ENCODE measurements at places on chromosomes 16 and 17.
A peak's percentile ranks its signal among the peaks of the same experiment; 100 is the strongest.

DNA sequence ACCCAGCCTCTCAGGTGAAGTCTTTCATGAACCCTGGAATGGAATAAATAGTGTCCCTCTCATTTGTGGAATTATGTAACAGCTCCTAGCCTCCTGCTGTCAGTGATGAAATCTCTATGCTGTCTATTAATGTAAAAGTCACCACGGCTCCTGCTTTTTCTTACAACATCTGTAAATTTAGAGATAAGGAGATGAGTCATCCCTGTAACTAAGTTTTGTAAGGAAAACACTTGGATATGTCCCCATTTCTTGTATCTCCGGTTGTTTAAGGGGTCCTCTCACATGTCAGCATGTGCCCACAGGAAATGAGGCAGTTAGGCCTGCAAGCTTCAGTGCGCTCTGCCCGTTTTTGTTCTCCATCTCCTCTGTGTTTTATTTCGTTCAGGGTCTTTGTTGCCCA, 2.8 kb upstream of the NAT9 start:
- no peak overlapping the region for H3K4me3 ChIP-seq
- no peak overlapping the region for H3K27ac ChIP-seq
- no peaks in the 10 kb centered on the region for H3K27me3 ChIP-seq
- peaks cover 33% of the 10 kb centered on the region for H3K4me1 ChIP-seq
- no peak for DNase-seq
- peaks cover 7% of the 10 kb centered on the region for H3K36me3 ChIP-seq

- no peaks in the 10 kb centered on the region for H3K36me3 ChIP-seq
- DNase-seq = peak; percentile 26
- H3K27me3 ChIP-seq = peaks cover 38% of the 10 kb centered on the region
- H3K4me3 ChIP-seq = no peak overlapping the region
- H3K27ac ChIP-seq = no peak overlapping the region
Observed at GRCh38 chr17:8960325-8961140, 5.0 kb downstream of the PIK3R5 start.

DNA sequence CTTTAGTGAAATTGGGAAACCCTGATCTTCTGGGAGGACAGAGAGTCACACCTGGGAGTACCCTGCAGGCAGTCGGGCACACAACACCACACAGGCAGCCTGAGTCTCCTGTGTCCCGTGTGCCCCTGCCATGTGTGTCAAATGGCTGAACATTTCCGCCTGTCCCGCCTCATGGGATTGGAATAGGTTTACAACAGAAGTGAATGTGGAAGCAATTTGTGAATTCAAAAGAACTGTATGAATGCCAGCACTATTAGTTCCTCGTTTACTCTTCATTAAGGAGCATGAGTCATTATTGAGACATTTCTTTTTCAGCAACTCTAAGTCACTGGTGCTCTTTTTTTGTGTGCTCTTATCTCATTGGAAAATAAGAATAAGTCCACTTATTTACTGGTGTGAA, 226.5 kb downstream of the PMP22 start:
- no peaks in the 10 kb centered on the region for H3K36me3 ChIP-seq
- H3K27me3 ChIP-seq = peaks cover 5% of the 10 kb centered on the region
- no peak for DNase-seq
- H3K27ac ChIP-seq = no peak overlapping the region
- peaks cover 16% of the 10 kb centered on the region for H3K4me1 ChIP-seq
- no peak overlapping the region for H3K4me3 ChIP-seq

DNA sequence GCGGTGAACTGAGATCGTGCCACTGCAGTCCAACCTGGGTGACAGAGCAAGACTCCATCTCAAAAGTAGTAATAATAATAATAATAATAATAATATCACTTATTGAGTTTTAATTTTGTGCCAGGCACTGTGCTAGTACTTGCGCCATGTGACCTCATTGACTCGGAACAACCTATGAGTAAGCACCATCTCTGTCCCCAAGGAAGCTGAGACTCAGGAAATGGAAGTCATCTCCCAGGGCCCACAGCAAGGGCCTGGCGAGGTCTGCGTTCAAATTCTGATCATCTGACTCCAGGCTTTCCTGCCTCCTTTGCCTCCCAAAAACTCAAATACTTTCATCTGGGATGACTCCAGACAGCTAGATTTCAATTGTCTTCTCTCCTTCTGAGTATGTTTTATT, 162.9 kb downstream of the SEC14L1 start:
- H3K27me3 ChIP-seq = no peaks in the 10 kb centered on the region
- no peak overlapping the region for H3K4me3 ChIP-seq
- H3K27ac ChIP-seq = no peak overlapping the region

DNA sequence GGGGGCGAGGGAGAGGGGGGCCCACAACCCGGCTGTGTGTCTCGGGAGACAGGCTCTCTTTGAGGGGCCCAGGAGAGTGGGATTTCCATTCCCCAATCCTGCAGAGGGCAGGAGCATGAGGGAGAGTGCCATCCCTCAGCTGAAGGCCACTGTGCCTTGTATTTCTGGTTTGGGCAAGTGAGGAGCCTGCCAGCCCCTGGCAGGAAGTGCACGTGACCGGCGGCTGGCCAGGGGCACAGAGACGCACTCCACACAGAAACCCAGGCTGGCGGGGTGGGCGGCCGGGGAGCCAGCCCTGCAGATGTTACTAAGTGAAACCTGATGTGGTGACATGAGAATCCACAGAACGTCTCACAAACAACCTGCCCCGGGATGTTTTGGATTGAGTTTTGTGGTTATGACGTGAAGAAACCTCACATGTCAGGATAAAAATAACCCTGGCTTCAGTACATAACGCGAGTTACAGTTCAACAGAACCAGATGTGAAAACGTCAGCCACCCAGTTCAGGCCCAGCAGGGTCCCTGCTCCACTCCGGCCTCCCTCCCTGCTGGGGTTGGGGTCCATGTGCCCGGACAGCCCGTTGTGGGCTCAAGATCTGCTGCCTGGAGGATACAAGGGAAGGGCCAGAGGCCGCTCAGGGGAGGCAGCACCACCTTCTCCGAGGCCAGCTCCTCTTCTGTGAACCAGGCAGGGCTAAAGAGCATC, 51.7 kb upstream of the MTSS2 start:
- no peak overlapping the region for H3K4me3 ChIP-seq
- H3K4me1 ChIP-seq = peaks cover 60% of the 10 kb centered on the region
- DNase-seq = peak; percentile 89
- peaks cover 10% of the 10 kb centered on the region for H3K36me3 ChIP-seq

DNA sequence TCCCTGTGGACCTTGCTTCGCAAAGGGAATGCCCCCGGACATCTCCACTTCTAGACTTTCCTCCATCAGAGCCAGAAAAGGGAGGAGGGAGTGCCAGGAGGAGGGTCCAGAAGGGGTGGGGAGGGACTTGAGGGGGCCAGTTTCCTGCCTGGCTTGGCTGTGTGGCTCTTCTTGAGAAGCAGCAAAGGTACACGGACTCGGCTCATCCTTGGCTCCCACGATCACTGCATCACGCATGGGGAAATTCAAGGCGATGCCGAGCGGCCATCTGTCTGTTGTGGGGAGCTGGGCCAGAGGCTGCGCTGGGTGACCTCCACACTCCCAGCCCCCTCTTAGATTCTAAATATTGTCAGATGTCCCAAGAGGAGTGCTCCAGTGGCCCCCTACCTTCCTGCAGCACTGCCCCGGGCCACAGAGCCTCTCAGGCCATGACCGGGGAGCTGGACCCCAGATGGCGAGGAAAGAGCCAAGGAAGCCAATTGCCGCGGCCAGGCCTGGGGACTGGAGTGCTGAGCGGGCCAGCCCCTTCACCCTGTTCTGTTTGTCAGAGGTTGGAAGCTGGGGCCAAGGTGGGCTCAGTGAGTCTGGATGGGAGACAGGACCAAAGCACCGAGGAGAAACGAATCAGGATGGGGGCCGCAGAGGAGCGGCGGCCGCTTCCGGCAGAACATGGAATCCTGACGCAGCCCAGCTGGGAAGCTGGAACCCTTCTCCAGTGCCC, 104.5 kb downstream of the RBFOX3 start:
- H3K4me3 ChIP-seq = no peak overlapping the region
- no peak overlapping the region for H3K27ac ChIP-seq
- H3K27me3 ChIP-seq = peaks cover 53% of the 10 kb centered on the region

DNA sequence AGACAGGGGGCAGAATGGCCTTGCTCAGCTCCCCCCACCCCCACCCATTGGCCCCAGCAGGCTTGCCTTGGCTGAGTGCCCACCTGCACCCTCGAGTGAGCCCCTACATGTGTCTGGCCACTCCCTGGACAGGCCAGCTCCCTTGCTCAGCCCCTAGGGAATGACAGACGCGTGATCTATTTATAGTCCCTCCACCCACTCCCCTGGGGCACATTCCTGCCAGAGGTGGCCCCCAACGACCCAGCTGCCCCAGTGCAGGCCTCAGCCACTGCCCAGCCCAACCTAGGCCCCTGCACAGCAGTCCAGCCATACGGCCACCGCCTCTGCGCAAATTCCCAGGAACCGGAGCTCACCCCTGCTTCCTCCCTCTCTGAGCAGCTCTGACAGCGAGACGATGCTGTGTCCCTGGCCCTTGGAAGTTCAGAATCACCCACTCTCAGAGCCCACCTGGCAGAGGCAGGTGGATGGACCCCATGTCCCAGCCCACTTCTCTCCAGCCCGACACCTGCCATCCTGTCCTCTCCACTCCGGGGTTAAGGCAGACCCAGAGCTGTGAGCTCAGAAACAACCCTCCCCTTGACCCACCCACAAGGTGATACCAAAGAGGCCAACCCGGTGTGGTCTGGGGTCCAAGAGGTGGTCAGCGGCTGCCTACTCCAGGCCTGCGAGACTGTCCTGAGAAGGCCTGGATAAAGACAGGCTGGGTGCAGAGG, 11.5 kb upstream of the P2RX1 start:
- H3K27ac ChIP-seq = no peak overlapping the region
- no peak for DNase-seq
- no peaks in the 10 kb centered on the region for H3K36me3 ChIP-seq
- no peaks in the 10 kb centered on the region for H3K4me1 ChIP-seq

DNA sequence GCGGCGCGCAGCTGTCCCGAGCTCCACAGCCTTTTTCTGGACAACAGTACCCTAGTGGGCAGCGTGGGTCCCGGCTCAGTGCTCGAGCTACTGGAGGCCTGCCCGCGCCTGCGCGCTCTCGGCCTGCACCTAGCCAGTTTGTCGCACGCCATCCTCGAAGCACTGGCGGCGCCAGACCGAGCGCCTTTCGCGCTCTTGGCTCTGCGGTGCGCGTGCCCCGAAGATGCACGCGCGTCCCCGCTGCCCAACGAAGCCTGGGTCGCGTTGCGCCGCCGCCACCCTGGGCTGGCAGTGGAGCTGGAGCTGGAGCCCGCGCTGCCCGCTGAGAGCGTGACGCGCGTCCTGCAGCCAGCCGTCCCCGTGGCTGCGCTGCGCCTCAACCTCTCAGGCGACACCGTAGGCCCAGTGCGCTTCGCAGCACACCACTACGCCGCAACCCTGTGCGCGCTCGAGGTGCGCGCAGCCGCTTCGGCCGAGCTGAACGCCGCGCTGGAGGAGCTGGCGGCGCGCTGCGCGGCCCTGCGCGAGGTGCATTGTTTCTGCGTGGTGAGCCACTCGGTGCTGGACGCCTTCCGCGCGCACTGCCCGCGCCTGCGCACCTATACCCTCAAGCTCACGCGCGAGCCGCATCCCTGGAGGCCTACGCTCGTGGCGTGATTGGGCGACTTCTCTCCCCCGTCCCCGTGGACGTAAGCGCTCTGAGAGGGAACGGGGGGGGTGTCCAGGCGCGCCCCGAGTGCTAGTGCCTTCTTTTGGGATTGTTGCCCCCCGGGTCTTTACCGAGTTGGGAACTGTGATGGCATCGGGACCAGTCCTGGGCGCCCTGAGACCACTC, 1.2 kb upstream of the HSF4 start:
- peaks cover 70% of the 10 kb centered on the region for H3K4me1 ChIP-seq
- no peak for DNase-seq
- peak overlapping the region; percentile 46 for H3K27ac ChIP-seq
- peak overlapping the region; percentile 44 for H3K4me3 ChIP-seq

GRCh38 chr17:77373299-77374169, 232.8 kb downstream of the SEC14L1 start:
- peaks cover 88% of the 10 kb centered on the region for H3K4me1 ChIP-seq
- no peak for DNase-seq
- no peaks in the 10 kb centered on the region for H3K27me3 ChIP-seq

DNA sequence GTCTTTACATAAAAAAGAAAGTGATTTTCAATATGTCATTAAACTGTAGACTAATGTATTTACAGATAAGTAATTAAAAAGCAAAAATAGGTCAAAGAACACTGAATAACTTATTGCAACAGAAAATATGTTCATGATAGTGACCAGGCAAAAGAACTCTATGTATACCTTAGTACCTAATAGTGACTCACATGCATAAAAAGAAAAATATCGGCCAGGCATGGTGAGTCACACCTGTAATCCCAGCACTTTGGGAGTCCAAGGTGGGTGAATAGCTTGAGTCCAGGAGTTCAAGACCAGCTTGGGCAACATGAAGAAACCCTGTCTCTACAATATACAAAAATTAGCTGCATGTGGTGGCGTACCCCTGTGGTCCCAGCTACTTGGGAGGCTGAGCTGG, 33.0 kb upstream of the TOM1L1 start:
- no peaks in the 10 kb centered on the region for H3K27me3 ChIP-seq
- no peak for DNase-seq
- H3K27ac ChIP-seq = no peak overlapping the region
- no peaks in the 10 kb centered on the region for H3K4me1 ChIP-seq
- no peaks in the 10 kb centered on the region for H3K36me3 ChIP-seq

- H3K36me3 ChIP-seq = peaks cover 3% of the 10 kb centered on the region
- peak overlapping the region; percentile 96 for H3K27ac ChIP-seq
- no peak for DNase-seq
- H3K27me3 ChIP-seq = no peaks in the 10 kb centered on the region
- H3K4me3 ChIP-seq = peak overlapping the region; percentile 96
Observed at GRCh38 chr17:67365738-67366192, 612 bp downstream of the PSMD12 start.

DNA sequence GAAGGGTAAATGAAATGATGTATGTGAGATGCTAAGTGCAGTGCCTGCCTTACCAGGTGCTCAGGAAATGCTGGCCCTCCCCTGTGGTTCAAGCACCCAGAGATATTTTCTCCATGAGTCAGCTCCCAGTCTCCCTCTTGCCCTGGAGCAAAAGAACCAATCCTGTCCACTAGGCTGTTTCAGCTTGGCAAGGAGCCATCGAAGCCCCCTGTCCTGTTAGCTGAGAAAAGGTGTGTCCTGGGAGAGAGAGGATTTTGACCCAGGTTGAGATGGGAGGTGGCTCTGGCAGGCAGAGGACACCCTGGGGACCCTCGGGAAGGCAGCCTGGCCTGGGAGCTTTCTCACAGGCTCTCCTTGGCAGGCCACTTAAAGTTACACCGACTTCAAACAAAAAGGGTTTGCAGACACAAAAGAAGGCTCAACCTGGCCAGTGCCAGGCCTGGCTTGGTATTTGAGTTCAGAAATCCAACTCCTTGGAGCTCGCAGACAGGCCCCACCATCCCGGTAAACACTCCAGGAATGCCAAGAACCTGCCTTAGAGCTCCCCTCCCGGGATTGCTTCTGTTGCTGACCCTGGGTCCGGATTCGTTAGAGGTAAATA, 29.6 kb downstream of the NTN1 start:
- H3K4me3 ChIP-seq = no peak overlapping the region
- no peaks in the 10 kb centered on the region for H3K36me3 ChIP-seq
- DNase-seq = no peak
- H3K4me1 ChIP-seq = no peaks in the 10 kb centered on the region

- no peaks in the 10 kb centered on the region for H3K4me1 ChIP-seq
- H3K27me3 ChIP-seq = peaks cover 4% of the 10 kb centered on the region
- no peak overlapping the region for H3K27ac ChIP-seq
- no peak for DNase-seq
Observed at GRCh38 chr16:7653746-7654461, 321.3 kb downstream of the RBFOX1 start.

- no peak for DNase-seq
- no peak overlapping the region for H3K27ac ChIP-seq
Observed at GRCh38 chr17:53490447-53490968, 332.2 kb upstream of the KIF2B start.

Measured in suprapubic skin (tissue), 4 donors.